Stimulated activated CD4-positive, alpha-beta T cell treated with anti-CD3 and anti-CD28 coated beads, Interleukin-15, amount 100 ng/mL, for 1 hour (primary cell): ENCODE measurements at places on chromosomes 6 and 20.

DNA sequence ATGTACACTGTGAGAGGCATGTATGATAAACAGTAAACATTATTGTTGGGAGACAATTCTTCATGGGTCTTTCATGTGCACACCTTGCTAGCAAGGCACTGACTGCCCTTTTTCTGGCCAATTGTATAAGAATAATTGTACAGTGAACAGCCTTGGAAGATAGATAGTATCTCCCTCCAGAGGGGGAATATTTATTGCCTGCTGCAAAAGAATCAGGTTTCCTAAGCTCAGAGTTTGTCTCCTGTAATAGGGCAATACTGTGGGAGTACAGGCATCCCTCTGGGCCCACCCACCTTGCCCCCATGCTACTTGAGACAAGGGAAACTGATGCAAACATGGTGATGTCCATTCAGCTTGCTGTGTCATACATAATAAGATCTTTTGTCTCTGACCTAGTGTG, 442.2 kb downstream of the HDGFL1 start:
- no peak for DNase-seq

GRCh38 chr20:4110885-4111284, 95.5 kb upstream of the RNF24 start:
- DNase-seq: no peak

GRCh38 chr6:149934249-149935156, 7.3 kb upstream of the ULBP2 start:
- no peak for DNase-seq

DNA sequence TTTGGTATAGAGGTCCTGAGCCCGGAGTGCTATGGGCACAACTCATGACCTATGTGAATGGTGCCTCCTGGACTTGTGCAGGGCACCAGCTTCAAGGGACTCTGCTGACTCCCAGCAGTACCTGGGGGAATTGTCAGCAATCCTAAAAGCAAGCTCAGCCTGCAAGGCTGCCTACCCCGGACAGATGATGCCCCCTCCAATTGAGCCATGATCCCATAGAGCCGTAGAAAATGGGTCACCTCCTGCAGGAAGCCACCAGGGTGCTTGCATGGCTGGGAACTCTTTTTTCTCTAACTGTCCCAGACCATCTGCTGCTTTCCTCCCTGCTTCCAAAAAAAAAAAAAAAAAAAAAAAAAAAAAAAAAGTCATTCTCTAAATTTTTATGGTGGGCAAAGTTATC, 12.9 kb upstream of the PRND start:
- no peak for DNase-seq

- DNase-seq: no peak
Observed at GRCh38 chr6:159533568-159533967, 159.5 kb downstream of the SOD2 start.

- no peak for DNase-seq
Observed at GRCh38 chr6:40958738-40959137, 80.3 kb downstream of the UNC5CL start.
